ENCODE measurements at places on chromosomes 4 and X. TPM values are rescaled to one million over a fixed set of nuclear protein-coding genes. Genes with fewer than 3 reads are reported as not detected.

The TRAM1L1 gene
- polyA plus RNA-seq, result 23.2 TPM

The CRLF2 gene
- not detected for polyA plus RNA-seq

The SHROOM4 gene
- polyA plus RNA-seq, result 17.3 TPM

The FMR1NB gene
- polyA plus RNA-seq, result not detected

The NCAPG gene
- polyA plus RNA-seq, result 29.3 TPM

GRCh38 chr4:147866532-147867271, 134.8 kb downstream of the ARHGAP10 start:
- DNase-seq, result peak; percentile 89
